GM23338 (cell line): ENCODE measurements at places on chromosomes 6 and 20.
A peak's percentile ranks its signal among the peaks of the same experiment; 100 is the strongest.

DNA sequence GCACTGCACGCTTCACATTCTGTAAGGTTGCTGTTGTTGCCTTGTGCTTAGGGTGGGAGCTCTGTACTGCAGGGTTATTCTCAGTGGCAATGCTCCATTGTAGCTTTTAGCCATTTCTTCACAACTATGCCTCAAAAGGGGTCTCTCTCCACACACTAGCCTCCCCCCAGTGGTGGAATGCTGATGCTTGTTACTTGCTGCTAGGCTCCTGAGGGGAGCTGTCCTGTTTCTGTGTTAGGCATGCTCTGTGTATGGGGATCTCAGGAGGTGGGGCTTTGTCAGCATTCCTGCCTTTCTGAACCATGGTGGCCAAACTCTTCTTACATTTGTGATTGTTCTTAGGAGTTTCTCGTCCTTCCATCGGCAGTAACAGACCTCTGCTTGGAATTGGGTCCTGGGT lies 18.8 kb downstream of the TMEM170B start:
- DNase-seq: peak; percentile 77
- no peaks in the 10 kb centered on the region for H3K27me3 ChIP-seq
- H3K4me3 ChIP-seq: no peak overlapping the region
- H3K36me3 ChIP-seq: no peaks in the 10 kb centered on the region
- H3K4me1 ChIP-seq: no peaks in the 10 kb centered on the region

- H3K27ac ChIP-seq: no peak overlapping the region
- no peak overlapping the region for H3K4me3 ChIP-seq
- H3K36me3 ChIP-seq: no peaks in the 10 kb centered on the region
- no peaks in the 10 kb centered on the region for H3K27me3 ChIP-seq
- DNase-seq: no peak
These were observed 73.1 kb downstream of the PTCHD4 start for GRCh38 chr6:48037946-48038345.

DNA sequence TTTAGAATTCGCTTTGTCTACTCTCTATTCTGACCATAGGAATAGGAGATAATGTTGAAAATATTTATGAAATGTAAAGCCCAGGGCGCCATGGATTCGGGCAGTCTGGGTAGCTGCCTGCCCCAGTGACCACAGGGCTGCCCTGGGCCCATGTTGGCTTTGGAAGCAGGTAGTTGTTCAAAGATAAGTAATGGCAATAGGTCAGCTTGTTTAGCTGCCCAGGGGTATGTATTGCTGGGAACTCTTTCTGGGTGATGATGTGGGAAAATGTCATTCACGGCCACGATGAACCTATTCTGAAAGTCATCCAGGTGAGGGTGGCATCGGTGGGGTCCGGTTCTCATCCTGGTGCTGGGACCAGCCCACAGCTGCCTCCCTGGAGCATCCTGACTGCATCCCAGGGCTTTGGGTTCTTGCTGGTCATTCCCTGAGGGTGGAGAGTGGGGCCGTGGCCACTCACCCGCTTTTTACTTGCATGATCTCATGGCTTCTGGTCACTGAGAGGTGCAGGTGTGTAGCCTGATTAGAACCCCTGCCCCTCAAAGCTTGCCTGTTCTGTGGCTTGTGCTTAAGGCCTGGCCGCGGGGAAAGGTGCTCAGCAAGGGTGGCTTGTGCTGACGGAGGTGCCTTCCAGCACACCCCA lies 102.8 kb downstream of the ERMARD start:
- H3K4me1 ChIP-seq: no peaks in the 10 kb centered on the region
- no peak overlapping the region for H3K4me3 ChIP-seq
- no peaks in the 10 kb centered on the region for H3K36me3 ChIP-seq
- DNase-seq: no peak
- H3K27me3 ChIP-seq: no peaks in the 10 kb centered on the region

GRCh38 chr6:136920671-136921380 lies 1.3 kb upstream of the SLC35D3 start:
- H3K27me3 ChIP-seq: peaks cover 74% of the 10 kb centered on the region
- peak overlapping the region; percentile 68 for H3K4me3 ChIP-seq
- peaks cover 20% of the 10 kb centered on the region for H3K4me1 ChIP-seq
- no peaks in the 10 kb centered on the region for H3K36me3 ChIP-seq
- peak; percentile 61 for DNase-seq

DNA sequence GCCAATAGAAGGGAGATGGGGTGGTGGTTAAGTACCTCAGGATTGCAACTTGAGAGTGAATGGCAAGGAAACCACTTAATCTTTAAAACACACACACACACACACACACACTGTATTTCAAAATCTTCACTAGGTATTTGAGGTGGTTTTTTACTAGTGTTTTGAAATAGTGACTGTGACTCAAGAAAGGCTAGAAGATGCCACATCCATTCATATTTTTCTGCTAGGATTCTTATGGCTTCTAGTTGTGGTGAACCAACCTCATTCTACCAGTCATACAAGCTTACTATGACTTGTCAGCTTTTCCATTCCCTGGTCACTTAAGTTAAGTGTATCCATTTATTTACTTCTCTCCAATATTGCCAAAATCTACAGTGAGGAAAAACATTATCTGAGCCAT lies 519.4 kb upstream of the JAG1 start:
- no peaks in the 10 kb centered on the region for H3K36me3 ChIP-seq
- no peaks in the 10 kb centered on the region for H3K4me1 ChIP-seq
- no peak for DNase-seq
- no peaks in the 10 kb centered on the region for H3K27me3 ChIP-seq

DNA sequence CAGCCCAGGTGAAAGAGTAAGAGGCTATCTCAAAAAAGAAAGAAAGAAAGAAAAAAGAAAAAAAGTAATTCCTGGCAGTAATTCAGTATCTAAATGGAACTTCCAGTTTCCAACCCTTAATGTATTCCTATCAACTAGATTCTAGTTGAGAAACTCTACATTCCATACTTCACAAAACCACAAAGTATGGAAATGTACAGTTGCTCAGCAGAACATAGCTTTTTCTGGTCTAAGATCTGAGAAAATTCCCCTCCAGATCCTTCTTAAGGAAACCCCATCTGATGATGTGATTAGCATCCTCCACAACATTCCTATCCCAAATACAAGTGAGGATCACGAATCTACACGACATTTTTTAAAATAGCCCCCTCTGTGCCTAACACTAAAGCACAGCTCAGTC lies 3.6 kb downstream of the ARMH2 start:
- H3K4me1 ChIP-seq: 0 out of 2 replicates have a peak, but pooled peaks cover 8% of the 10 kb centered on the region
- no peaks in the 10 kb centered on the region for H3K27me3 ChIP-seq
- no peak for DNase-seq
- H3K36me3 ChIP-seq: no peaks in the 10 kb centered on the region
- H3K27ac ChIP-seq: no peak overlapping the region
- H3K4me3 ChIP-seq: no peak overlapping the region

- no peaks in the 10 kb centered on the region for H3K36me3 ChIP-seq
- no peaks in the 10 kb centered on the region for H3K4me1 ChIP-seq
- DNase-seq: no peak
- no peak overlapping the region for H3K27ac ChIP-seq
- H3K4me3 ChIP-seq: no peak overlapping the region
These were observed 207.4 kb upstream of the RAB32 start for GRCh38 chr6:146336191-146336590.

DNA sequence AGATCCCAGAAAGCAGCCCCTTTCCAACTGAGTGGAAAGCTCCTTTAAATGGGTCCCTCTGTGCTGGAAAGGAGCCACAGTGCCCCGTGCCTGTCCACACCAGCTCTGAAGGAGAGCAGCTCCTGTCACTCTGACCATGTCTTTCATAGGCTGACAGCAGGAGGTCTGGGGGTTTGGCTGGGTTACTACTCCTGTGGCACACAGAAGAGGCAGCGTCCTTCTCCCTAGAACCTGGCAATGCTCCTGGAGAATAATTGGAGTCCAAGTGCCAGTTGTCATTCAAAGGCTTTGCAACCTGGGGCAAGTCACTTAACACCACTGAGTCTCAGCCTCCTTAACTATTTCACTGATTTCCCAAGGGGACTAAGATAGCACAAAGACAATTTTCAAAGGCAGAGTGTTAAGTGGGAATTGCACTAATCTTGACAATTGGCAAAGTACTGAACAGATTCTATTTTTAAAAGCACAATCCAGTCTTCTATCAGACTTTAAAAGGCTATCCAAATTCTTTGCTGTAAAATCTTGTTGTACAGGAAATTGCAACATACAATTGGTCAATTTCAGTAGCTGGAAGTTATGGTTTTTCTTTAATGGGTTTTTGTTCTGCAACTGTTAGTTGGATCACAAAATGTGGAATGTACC lies 457.2 kb downstream of the KIF16B start:
- H3K27ac ChIP-seq: no peak overlapping the region
- DNase-seq: peak; percentile 2
- H3K27me3 ChIP-seq: no peaks in the 10 kb centered on the region

DNA sequence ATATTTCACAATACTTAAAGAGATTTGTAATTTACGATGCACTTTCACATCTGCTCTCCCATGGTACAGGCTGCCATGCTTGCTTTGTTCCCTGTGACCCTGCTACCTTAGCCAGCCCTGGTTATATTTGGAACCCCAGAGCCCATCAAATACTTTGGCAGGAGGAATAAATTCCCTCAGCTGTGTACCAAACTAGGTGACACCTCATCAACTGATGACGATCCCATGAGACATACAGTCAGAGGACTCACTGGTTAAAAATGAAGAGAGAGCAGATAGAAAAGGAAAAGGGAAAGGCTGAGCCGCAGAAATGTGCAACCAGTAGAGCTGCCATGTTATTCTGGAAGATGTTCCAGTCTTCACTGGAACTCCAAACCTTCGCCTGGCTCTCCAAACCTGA lies 120.0 kb downstream of the SIM1 start:
- H3K27me3 ChIP-seq: no peaks in the 10 kb centered on the region
- peaks cover 7% of the 10 kb centered on the region for H3K4me1 ChIP-seq
- H3K27ac ChIP-seq: no peak overlapping the region
- no peak overlapping the region for H3K4me3 ChIP-seq
- no peaks in the 10 kb centered on the region for H3K36me3 ChIP-seq
- DNase-seq: no peak

GRCh38 chr6:166050559-166050958 lies 117.1 kb downstream of the TBXT start:
- H3K4me3 ChIP-seq: no peak overlapping the region
- DNase-seq: peak; percentile 92
- no peaks in the 10 kb centered on the region for H3K27me3 ChIP-seq
- H3K36me3 ChIP-seq: peaks cover 3% of the 10 kb centered on the region; the same call in 1 of the 2 replicates

DNA sequence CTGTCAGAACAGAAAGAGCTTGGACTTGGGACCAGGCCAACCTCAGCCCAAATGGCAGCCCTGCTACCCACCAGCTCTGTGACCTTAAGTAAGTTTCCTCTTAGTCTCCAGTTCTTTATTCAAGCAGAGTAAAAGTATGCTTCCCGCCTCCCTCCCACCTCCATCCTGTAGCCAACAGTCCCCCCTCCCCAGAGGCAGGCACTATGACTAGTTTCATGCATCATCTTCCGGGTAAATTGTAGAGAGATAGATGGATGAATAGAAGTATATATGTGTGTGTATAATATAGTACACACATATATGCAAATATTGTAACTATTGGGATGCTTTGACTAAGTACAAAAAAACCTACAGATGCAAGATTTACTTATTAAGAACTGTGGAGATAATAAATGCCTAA lies 39.5 kb upstream of the B4GALT5 start:
- no peaks in the 10 kb centered on the region for H3K36me3 ChIP-seq
- H3K27me3 ChIP-seq: no peaks in the 10 kb centered on the region
- H3K27ac ChIP-seq: no peak overlapping the region
- no peak overlapping the region for H3K4me3 ChIP-seq

GRCh38 chr20:10673842-10674683 lies at the start of gene JAG1:
JAG1 (minus strand) TSS chr20:10673999; CDS start chr20:10673530, 469 bp downstream.
- H3K27me3 ChIP-seq: peaks cover 8% of the 10 kb centered on the region; the same call in 1 of the 2 replicates
- peak; percentile 97 for DNase-seq
- H3K36me3 ChIP-seq: no peaks in the 10 kb centered on the region
- peaks cover 31% of the 10 kb centered on the region for H3K4me1 ChIP-seq
- H3K4me3 ChIP-seq: peak within 1 kb of the TSS; percentile 92

GRCh38 chr6:157570752-157571151 lies 189.8 kb downstream of the ZDHHC14 start:
- H3K4me1 ChIP-seq: no peaks in the 10 kb centered on the region
- no peak for DNase-seq
- no peak overlapping the region for H3K27ac ChIP-seq

GRCh38 chr6:17361013-17361412 lies 32.4 kb upstream of the CAP2 start:
- no peak overlapping the region for H3K4me3 ChIP-seq
- H3K27ac ChIP-seq: no peak overlapping the region
- H3K36me3 ChIP-seq: no peaks in the 10 kb centered on the region
- no peaks in the 10 kb centered on the region for H3K4me1 ChIP-seq
- no peak for DNase-seq

DNA sequence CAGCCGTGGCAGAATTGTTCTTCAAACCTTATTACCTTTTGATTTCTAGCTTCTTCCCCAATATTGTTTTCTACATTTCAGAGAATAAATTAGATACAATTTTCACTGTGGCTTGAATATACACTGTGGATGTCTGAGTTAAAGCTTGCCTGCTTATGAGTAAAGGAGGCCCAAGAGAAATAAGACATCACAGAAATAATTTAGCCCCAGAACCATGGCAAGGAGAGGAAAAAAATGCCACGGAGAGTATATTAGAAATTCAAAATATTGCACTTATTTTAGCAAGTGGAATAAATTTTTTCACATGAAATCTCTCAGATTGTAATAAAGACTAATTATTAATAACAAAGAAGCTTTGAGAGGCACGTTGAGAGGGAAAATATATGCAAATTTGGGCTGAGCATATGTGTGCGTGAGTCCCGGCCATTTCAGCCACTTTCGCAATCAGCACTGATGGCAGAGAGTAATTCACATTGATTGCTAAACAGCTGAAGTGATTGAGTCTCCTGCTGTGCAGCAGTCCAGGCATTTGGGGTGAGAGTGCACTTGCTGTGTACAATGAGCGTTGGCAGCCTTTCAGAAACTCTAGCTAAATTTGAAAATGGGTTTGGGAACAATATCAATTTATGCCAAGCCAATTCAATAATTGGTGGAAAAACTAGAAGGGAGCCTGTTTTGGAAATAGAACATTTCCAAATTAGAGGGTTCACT lies 596.0 kb downstream of the EPM2A start:
- H3K27me3 ChIP-seq: no peaks in the 10 kb centered on the region
- H3K36me3 ChIP-seq: no peaks in the 10 kb centered on the region
- no peak overlapping the region for H3K27ac ChIP-seq

DNA sequence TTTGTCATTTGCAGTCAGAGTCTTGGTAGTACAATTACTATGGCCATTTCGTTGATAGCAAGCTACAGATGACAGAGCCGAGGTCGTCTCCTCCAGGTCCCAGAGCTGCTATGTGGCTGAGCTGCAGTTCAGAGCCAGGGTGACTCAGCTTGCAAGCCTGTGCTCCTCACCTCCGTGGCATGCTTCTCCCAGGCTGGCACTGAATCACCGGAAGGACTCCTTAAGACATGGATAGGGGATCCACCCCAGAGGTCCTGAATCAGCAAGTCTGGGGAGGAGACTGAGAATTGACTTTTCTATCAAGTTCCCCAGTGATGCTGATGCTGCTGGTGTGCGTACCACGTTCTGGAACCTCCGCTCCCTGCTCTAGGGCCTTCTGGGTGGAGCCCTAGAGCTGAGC lies 291.2 kb downstream of the CDH26 start:
- no peaks in the 10 kb centered on the region for H3K4me1 ChIP-seq
- H3K27ac ChIP-seq: no peak overlapping the region

DNA sequence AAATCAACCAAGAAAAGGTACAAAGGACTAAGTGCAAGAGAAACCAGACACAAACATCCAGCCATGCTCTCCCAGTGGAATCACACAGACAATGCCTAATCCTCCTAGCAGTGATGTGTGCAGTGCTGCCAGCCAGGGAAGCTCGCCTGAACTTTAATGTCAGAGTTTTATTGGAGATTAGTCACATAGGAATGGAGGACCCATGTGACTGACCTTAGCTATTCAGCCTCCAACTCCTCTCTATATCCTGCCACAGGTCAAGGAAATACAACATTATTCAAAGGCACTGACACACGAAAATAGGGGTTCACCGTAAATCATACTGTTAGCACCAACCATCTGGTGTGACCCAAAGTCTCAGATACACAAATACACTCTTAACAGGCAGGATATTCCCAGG lies 684.6 kb downstream of the DOK5 start:
- H3K4me3 ChIP-seq: no peak overlapping the region
- no peak overlapping the region for H3K27ac ChIP-seq
